ENCODE measurements at places on chromosomes 1 and 21.

DNA sequence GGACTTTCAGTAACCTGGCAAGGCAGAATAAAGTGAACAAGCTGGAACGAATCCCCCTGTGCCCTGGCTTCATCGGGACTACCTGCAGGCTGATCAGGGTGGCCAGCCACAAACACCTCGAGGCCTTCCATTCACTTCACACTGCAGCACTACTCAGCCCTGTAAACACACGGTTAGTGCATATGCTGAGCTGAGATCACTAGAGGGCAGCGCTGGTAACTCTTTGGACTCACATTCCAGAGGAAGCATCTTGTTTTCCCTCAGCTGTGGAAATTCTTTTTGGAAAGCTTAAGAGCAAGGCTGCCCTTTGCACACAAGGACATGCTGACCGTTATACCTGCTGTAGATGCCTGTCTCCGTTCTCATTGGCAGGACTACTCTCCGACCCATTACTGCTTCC lies 32.1 kb downstream of the PCSK9 start:
- H3K27ac ChIP-seq, result peak overlapping the region; percentile 55
- H3K36me3 ChIP-seq, result peaks cover 66% of the 10 kb centered on the region
- H3K4me1 ChIP-seq, result peaks cover 18% of the 10 kb centered on the region
- no peak overlapping the region for H3K4me3 ChIP-seq

- DNase-seq, result no peak
- no peaks in the 10 kb centered on the region for H3K36me3 ChIP-seq
- H3K4me3 ChIP-seq, result peak overlapping the region; percentile 73
Measured at GRCh38 chr1:186679924-186680244, 339 bp downstream of the PTGS2 start.

GRCh38 chr1:157626099-157626498 lies 28.2 kb upstream of the FCRL4 start:
- H3K27ac ChIP-seq, result no peak overlapping the region
- H3K36me3 ChIP-seq, result no peaks in the 10 kb centered on the region
- peak; percentile 67 for DNase-seq
- no peak overlapping the region for H3K4me3 ChIP-seq
- H3K4me1 ChIP-seq, result no peaks in the 10 kb centered on the region

DNA sequence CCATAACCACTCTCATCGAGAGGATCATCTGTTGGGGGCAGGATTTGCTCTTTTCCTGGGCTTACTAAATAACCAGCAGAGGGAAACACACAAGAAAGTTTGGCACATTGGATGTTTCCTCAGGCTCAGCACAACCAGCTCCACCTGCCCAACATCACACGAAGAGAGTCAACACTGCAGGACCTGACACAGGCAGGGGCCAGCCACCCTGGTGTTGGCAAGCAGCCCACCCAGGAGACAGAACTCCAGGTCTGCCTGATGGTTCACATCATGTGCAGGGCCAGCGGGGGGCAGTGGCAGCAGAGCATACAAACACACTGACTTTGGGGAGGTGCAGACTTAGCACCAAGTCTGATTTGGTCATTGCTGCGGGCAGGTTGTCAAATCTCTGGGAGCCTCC lies 182.3 kb upstream of the GALNT2 start:
- H3K4me1 ChIP-seq, result no peaks in the 10 kb centered on the region
- H3K36me3 ChIP-seq, result no peaks in the 10 kb centered on the region
- H3K27ac ChIP-seq, result no peak overlapping the region
- peak; percentile 21 for DNase-seq

DNA sequence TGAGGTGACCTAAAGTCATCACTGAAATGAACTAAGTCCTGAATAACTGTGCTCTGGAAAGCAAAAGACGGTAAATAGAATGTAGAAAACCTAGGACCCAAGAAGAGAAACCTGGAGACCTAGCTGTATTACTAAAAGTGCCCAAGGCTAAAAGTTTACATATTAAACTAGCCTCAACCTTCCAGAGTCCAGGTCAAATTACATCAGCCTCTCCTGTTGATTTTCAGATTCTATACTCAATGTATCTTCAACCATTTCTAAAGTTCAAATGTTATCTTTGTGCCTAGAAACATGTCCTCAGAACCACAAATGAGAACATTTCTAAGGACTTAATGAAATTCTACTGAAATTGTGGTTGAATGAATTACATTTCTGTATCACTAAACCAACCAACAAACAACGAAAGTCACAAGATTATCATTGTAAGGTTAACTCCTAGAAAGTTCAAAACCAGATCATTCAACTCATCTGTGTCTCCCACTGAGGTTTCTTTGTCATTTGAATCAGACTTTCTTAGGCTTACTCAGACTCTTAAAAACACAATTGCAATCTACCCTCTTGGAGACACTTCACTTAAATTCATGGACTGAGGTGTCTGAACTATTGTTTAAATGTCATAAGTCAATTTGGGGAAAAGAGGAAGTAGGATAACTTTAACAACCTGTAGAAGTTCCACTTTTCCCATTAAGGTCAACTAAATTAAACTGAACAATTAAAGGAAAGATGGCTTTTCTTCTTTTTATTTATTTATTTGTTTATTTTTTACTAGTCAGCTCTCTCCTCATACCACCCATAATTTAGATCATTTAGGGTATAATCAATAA lies 207.7 kb downstream of the BARHL2 start:
- no peak overlapping the region for H3K4me3 ChIP-seq
- no peaks in the 10 kb centered on the region for H3K36me3 ChIP-seq
- no peak for DNase-seq
- H3K27me3 ChIP-seq, result peaks cover 9% of the 10 kb centered on the region
- no peak overlapping the region for H3K27ac ChIP-seq

- no peak overlapping the region for H3K27ac ChIP-seq
- no peaks in the 10 kb centered on the region for H3K27me3 ChIP-seq
- no peak for DNase-seq
- H3K4me3 ChIP-seq, result no peak overlapping the region
Measured at GRCh38 chr1:179090522-179090921, 8.7 kb downstream of the TOR3A start.

DNA sequence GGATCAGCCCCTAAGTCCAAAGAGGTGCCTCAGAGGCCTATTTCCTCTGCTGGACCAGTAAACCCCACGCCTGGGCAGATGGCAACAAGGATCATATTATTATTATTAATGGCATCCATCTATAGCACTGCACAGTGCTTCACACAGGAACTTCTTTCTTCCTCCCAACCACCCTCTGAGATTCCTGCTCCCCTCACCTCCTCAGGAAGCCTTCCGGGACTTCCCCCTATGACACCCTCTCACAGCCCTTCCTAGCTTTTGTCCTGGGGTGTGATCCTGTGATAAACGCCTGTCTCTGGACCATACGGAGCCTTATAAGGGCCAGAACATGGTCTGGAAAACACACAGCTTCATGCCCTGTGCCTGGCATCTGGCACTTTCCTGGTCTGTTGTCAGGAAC lies 3.2 kb downstream of the FBXO2 start:
- H3K27ac ChIP-seq, result peak overlapping the region; percentile 7
- H3K36me3 ChIP-seq, result peaks cover 2% of the 10 kb centered on the region
- H3K4me3 ChIP-seq, result peak overlapping the region; percentile 58
- H3K27me3 ChIP-seq, result no peaks in the 10 kb centered on the region
- peaks cover 25% of the 10 kb centered on the region for H3K4me1 ChIP-seq
- no peak for DNase-seq

- peaks cover 5% of the 10 kb centered on the region for H3K27me3 ChIP-seq
- DNase-seq, result no peak
- no peak overlapping the region for H3K4me3 ChIP-seq
- no peak overlapping the region for H3K27ac ChIP-seq
Measured at GRCh38 chr1:75908717-75909152, 23.5 kb downstream of the ASB17 start.

DNA sequence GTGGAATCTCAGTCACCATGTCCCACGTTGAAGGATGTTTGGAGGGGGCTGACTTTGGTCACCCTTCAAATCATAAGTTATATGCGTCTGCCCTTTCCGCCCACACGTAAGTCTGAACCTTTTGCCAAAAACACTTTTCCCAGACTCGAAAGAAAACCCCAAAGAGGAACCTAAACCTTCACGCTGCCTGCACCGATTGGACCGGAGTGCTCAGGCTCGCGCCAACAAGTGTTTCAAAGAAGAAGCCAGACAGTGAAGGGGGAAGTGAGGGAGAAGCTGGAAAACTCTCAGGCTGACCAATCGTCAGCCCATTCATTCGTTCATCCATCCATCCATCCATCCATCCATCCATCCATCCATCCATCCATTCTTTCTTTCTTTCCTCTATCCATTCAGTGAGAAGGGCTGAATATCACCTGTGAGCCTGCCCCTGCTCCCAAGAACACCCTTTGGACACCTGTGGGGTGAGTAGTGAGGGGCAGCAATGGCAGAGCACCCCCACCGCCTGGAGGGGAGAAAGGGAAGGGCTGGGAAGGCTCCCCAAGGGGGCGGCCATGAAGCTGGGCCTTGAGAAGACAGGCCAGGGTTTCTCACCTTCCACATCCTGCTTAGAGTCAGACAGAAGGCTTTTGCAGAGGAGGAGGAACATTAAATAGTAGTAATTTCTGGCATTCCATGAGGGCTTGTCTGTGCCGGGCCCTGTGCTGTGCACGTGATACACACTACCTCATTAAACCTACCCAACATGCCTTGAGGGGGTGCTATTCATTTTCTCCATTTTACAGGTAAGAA lies 27.1 kb upstream of the RUNX3 start:
- peak overlapping the region; percentile 81 for H3K27ac ChIP-seq
- peak; percentile 68 for DNase-seq
- peak overlapping the region; percentile 94 for H3K4me3 ChIP-seq
- H3K36me3 ChIP-seq, result peaks cover 89% of the 10 kb centered on the region

GRCh38 chr1:216722821-216723220 lies 408 bp downstream of the ESRRG start:
- no peak for DNase-seq
- H3K27ac ChIP-seq, result no peak overlapping the region
- H3K27me3 ChIP-seq, result peaks cover 16% of the 10 kb centered on the region
- H3K4me3 ChIP-seq, result no peak overlapping the region
- H3K36me3 ChIP-seq, result no peaks in the 10 kb centered on the region

- no peak for DNase-seq
- H3K27me3 ChIP-seq, result peaks cover 13% of the 10 kb centered on the region
- H3K36me3 ChIP-seq, result peaks cover 2% of the 10 kb centered on the region
- no peak overlapping the region for H3K4me3 ChIP-seq
- H3K4me1 ChIP-seq, result no peaks in the 10 kb centered on the region
Measured at GRCh38 chr1:116099379-116099778, 11.8 kb upstream of the MAB21L3 start.

DNA sequence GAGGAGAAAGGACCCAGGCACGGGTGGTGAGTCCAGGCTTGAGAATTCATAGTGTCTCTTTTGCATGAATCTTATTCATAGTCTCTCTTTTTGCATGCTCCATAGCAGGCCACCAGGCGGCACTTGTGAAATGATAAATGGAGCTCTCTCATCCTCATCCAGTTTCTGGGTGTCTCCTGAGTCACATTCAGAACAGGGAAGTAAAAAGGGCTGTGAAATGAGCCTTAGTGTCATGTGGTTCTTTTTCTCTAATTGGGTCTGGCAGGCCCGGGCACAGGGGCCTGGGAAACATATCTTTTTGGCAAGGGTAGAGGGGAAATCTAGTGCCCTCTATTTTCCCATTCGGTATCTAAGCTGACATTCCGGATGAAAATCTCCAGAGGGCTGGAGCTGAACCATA lies 19.1 kb upstream of the NCF2 start:
- peaks cover under 1% of the 10 kb centered on the region for H3K4me1 ChIP-seq
- DNase-seq, result peak; percentile 34
- H3K36me3 ChIP-seq, result no peaks in the 10 kb centered on the region
- no peak overlapping the region for H3K4me3 ChIP-seq
- H3K27me3 ChIP-seq, result peaks cover 2% of the 10 kb centered on the region

DNA sequence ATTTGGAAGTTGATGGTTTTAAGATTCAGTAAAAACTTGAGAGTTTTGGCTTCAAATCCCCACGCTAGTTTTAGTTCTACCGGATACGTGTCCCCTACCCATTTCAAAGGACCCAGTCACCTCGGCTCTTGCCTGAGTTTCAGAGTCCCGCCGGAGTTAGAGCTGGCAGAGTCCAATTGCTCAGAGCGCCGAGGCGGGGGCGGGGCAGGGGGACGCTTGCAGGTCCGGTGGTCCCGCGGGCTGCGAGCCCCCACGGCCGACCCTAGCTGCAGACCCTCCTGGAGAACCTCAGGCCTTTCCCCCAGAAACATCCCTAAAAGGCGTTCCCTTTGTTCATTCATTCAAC lies 765 bp upstream of the VPS45 start:
- H3K27me3 ChIP-seq, result no peaks in the 10 kb centered on the region
- H3K4me1 ChIP-seq, result peaks cover 33% of the 10 kb centered on the region
- H3K4me3 ChIP-seq, result peak overlapping the region; percentile 94
- DNase-seq, result peak; percentile 65
- H3K36me3 ChIP-seq, result peaks cover 7% of the 10 kb centered on the region

- DNase-seq, result peak; percentile 79
- no peaks in the 10 kb centered on the region for H3K27me3 ChIP-seq
- H3K4me3 ChIP-seq, result peak overlapping the region; percentile 91
- peaks cover 20% of the 10 kb centered on the region for H3K4me1 ChIP-seq
- peaks cover 29% of the 10 kb centered on the region for H3K36me3 ChIP-seq
Measured at GRCh38 chr1:2229037-2229864, 1.1 kb downstream of the SKI start.

DNA sequence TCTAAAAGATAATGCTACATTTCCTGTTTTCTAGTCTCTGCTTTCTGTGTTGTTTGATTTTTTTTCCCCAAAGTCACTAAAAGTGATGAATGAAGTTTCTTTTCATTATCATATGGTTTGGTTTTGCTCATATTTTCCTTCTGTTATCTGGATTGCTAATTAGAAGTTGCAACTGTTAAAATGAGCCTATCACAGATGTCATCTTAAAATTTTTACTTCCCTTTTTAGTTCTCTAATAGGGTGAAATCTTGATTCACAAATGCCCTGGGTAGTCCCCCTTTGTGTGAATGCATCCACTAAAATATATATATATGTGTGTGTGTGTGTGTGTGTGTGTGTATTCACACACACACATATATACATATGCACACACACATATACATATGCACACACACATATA lies 144.1 kb downstream of the GREM2 start:
- H3K27ac ChIP-seq, result no peak overlapping the region
- no peak overlapping the region for H3K4me3 ChIP-seq
- H3K4me1 ChIP-seq, result peaks cover 4% of the 10 kb centered on the region
- no peak for DNase-seq

GRCh38 chr1:32984455-32985171 lies 20.0 kb upstream of the RNF19B start:
- H3K4me1 ChIP-seq, result peaks cover 68% of the 10 kb centered on the region
- no peaks in the 10 kb centered on the region for H3K36me3 ChIP-seq
- no peaks in the 10 kb centered on the region for H3K27me3 ChIP-seq

- H3K4me1 ChIP-seq, result peaks cover 2% of the 10 kb centered on the region
- no peak overlapping the region for H3K27ac ChIP-seq
- no peaks in the 10 kb centered on the region for H3K27me3 ChIP-seq
- no peak overlapping the region for H3K4me3 ChIP-seq
Measured at GRCh38 chr21:41460578-41461527, 34.8 kb downstream of the MX1 start.

GRCh38 chr1:202661136-202661845 lies 49.0 kb downstream of the SYT2 start:
- no peaks in the 10 kb centered on the region for H3K4me1 ChIP-seq
- no peaks in the 10 kb centered on the region for H3K36me3 ChIP-seq
- H3K27ac ChIP-seq, result no peak overlapping the region
- H3K4me3 ChIP-seq, result no peak overlapping the region
- peak; percentile 25 for DNase-seq
- peaks cover 11% of the 10 kb centered on the region for H3K27me3 ChIP-seq

- H3K27ac ChIP-seq, result no peak overlapping the region
- H3K27me3 ChIP-seq, result no peaks in the 10 kb centered on the region
- H3K36me3 ChIP-seq, result peaks cover 4% of the 10 kb centered on the region
- DNase-seq, result no peak
- H3K4me3 ChIP-seq, result no peak overlapping the region
Measured at GRCh38 chr1:20998826-20999225, 177.9 kb downstream of the EIF4G3 start.

GRCh38 chr1:71948561-71948960 lies 333.8 kb downstream of the NEGR1 start:
- no peak overlapping the region for H3K4me3 ChIP-seq
- no peaks in the 10 kb centered on the region for H3K36me3 ChIP-seq
- H3K27me3 ChIP-seq, result no peaks in the 10 kb centered on the region
- H3K4me1 ChIP-seq, result no peaks in the 10 kb centered on the region

Data from activated CD4-positive, alpha-beta T cell treated with anti-CD3 and anti-CD28 coated beads for 36 hours (primary cell).